Activated CD8-positive, alpha-beta T cell treated with anti-CD3 and anti-CD28 coated beads for 36 hours (primary cell): ENCODE measurements at places on chromosomes 6 and 20.
A peak's percentile ranks its signal among the peaks of the same experiment; 100 is the strongest.

GRCh38 chr6:16503970-16504415 lies 257.3 kb downstream of the ATXN1 start:
- DNase-seq = peak; percentile 49

DNA sequence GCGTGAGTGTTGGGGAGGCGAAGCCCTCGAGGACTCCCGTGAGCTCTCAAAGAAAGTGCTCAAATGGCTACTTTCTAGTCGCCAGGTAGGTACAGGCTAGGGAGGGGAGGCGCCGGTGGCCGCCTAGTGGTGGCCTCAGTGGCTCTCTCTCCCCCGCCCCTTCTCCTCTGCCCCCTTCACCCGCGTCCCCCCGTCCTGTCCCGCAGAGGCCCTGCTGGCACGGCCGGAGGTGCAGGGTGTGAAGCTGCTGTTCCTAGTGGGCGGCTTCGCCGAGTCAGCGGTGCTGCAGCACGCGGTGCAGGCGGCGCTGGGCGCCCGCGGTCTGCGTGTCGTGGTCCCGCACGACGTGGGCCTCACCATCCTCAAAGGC lies 16.3 kb downstream of the ADISSP start:
- no peak for DNase-seq

DNA sequence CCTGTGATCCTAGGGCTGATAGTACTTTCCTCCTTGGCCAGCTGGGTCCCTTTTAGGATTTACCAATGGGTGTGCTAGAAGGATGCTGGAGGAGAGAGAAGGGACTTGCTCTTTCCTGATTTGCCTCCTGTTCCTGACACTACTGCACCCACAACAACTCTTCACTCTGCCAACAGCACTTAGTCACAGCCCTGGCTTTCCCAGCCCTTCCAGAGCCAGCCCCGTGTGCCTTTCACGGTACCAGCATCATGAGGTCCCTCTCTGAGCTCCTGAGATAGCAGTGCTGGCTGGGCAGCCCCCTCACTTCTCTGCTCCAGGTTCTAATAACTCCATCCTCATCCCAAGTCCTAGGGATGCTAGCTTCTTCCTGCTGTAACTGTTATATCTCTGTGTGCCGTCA lies 80.9 kb downstream of the DNAH8 start:
- no peak for DNase-seq

GRCh38 chr6:163335671-163336545 lies 78.6 kb upstream of the QKI start:
- DNase-seq = no peak

DNA sequence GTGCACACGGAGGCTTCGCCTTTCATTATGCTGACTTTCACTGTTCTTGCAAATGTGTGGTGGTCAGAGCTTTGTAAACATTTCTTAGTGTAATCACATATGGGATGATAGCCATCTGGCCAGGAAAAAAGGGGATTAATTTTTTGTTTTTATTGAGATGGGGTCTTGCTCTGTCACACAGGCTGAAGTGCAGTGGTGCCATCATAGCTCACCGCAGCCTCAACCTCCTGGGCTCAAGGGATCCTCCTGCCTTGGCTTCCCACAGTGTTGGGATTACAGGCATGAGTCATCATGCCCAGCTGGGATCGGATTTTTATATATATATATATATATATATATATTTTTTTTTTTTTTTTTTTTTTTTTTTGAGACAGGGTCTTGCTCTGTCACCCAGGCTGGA lies 11.0 kb upstream of the TIAM2 start:
- DNase-seq = no peak

DNA sequence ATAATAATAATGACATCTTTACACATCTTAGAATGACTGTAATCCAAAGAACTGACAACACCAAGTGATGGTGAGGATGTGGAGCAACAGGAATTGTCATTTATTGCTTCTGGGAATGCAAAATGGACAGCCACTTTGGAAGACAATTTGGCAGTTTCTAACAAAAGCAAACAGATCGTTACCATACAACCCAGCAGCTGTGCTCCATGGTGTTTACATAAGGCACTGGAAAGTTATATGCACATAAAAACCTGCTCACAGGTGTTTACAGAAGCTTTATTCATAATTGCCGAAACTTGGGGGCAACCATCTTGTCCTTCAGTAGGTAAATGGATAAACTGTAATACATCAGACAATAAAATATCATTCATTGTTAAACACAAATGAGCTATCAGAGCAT lies 18.3 kb upstream of the ASF1A start:
- no peak for DNase-seq

DNA sequence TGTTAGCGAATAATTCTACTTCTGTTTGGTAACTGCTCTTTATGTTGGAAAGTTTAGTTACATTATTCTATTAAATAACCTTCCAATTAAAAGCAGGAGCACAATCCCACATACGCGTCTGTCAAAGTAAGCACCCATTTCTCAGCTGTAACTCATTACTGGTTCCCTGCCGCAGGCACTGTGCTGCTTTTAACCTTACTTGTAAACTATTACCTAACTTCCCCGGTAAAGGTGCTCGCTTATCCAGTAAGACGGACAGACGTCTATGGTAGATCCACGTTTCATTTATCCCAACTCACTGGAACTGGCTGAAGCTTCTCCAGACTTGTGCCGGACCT lies 529 bp upstream of the ENPP4 start:
- DNase-seq = peak; percentile 37

DNA sequence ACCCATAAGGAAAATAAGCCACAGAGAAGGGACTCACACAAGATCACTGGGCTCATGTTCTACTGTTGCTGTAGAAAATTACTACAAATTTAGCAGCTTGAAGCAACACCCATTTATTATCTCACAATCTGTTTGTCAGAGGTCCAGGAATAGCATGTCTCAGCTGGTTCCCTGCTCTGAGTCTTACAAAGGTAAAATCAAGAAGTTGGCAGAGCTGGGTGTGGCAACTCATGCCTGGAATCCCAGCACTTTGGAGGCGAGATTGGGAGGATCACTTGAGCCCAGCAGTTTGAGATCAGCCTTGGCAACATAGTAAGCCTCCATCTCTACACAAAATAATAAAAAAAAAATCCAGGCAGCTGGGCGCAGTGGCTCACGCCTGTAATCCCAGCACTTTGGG lies 28.5 kb upstream of the ZNF831 start:
- no peak for DNase-seq

DNA sequence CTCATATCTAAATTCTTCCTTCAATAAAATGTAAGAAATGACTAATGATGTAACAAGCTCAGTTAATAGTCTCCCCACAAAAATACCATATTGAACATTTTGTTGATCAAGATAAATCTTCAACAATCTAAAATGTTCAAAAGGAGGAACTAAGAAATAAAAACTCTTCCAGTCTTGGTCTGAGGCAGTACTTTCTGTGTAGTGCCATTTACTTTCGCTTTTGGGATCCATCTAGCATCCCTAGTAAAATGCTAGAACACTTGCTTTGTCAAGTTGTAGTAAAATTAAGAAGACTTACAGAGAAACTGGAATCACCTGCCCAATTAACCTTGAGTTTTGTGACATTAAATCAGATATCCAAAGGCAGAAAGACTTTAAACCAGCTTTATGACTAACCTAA lies 246.4 kb downstream of the KHDRBS2 start:
- DNase-seq = no peak

- peak; percentile 62 for DNase-seq
Observed at GRCh38 chr6:32852018-32852843, 1.3 kb downstream of the TAP1 start.

GRCh38 chr6:135128268-135128914 lies 52.7 kb upstream of the MYB start:
- peak; percentile 88 for DNase-seq

DNA sequence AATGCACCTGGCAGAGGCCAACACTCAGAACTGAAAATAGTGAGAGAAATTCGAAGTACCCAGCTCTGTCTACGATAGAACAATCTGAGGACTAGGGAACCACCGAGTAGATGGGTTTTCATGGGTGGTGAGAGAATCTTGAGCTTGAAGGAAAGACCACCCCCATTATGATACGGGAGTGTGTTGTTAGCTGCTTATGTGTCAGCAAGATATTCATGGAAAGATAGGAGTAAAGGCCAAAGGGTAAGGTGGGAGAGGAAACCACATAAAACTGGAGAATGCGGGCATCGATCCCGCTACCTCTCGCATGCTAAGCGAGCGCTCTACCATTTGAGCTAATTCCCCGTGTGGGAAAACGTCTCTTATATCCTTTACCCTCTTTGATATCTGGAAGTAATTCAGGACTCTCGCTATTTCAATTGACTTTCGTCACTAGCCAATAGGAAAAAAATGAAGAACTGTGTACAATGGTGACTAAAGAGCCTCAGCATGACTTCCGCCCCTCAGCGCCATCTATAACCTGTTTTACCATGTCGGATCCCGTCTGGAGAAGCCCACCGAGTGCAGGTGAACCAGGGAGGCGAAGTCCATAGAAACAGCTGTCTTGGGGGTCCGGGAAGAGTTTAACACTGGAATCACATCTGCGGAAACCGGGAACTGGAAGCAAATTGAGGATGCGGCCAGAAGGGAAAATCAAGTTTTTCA lies 25.0 kb upstream of the ABT1 start:
- DNase-seq = peak; percentile 66

DNA sequence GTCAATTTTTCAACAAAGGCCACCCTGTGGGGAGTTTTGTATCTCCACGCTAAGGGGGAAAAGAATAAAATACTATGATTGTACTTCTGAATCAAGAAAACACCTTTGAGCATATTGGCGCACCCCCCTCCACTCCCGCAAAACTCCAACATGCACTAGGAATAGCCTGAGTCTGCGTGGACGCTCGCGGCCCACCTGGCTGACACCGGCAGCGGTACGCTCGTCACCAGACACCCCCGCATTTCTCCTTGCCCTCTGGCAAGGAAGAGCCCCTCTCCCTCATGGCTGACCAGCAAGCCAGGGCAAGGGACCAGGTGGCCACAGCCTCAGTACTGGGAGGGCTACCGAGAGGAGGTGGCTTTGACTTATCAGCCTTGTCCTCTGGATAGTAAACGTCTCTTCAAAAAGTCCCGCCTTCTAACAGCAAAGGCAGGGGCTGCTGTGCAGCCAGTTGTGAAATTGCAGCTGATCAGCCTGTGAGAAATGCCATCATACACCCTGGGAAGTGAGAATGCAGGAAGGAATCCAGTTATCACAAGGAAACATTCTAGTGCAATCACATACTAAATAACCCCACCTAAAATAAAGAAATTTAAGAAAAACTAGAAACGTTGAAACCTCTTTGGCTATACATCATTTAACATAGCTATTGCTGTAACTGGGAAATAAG lies 84.2 kb downstream of the HUS1B start:
- no peak for DNase-seq

DNA sequence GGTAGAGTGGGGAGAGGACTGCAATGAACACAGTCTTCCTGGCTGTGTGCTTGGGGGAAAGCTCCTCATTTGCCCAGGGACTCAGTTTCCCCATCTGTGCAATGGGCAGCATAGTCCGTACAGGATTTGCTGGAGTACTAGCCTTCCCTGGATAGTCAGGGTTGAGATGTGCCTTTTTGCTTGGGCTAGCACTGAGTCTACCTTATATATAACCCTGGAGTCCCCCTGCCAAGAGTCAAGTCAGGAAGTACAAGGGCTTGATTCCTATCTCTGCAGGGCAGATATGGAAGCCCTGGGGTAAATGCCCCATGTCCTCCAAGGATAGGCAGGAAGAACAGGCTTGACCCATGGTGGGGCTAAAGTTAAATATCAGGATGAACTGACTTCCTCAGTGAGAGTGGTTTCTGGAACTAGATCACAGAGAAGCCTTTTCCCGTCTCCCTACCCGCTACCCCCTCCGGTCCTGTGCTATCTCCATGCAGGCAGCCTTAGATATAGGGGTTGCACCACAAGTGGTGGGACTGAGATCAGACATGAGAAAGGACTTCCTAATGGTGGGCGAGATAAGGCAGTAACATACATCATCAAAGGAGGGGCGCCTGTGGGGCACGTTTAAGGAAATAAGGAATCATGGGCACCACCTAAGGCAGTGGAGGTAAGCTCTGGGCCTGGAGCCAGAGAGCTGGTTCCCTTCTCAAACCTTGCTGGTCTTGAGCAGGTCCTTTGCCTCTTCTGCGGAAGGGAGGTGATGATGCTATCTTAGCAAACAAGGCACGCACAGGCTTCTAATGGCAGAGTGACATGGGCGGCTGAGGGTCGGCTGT lies 157.9 kb downstream of the MRPL14 start:
- no peak for DNase-seq

GRCh38 chr20:41373251-41373783 lies 6.7 kb upstream of the EMILIN3 start:
- no peak for DNase-seq

DNA sequence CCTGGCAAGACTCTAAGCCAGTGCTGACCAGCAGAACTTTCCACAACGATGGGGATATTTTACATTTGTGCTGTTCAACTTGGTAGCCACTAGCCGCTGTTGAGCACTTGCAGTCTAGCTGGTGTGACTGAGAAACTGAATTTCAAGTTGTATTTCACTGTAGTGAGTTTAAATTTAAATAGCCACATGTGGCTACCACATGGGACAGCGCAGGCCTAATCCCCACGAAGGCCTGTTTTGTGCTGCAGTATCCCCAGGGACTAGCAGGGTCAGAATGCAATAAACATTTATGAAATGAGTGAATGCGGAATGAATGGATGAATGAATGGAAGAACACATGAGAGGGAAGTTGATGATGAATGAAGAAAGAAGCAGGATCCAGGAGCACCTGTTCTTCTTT lies 115.8 kb downstream of the TRERF1 start:
- no peak for DNase-seq

DNA sequence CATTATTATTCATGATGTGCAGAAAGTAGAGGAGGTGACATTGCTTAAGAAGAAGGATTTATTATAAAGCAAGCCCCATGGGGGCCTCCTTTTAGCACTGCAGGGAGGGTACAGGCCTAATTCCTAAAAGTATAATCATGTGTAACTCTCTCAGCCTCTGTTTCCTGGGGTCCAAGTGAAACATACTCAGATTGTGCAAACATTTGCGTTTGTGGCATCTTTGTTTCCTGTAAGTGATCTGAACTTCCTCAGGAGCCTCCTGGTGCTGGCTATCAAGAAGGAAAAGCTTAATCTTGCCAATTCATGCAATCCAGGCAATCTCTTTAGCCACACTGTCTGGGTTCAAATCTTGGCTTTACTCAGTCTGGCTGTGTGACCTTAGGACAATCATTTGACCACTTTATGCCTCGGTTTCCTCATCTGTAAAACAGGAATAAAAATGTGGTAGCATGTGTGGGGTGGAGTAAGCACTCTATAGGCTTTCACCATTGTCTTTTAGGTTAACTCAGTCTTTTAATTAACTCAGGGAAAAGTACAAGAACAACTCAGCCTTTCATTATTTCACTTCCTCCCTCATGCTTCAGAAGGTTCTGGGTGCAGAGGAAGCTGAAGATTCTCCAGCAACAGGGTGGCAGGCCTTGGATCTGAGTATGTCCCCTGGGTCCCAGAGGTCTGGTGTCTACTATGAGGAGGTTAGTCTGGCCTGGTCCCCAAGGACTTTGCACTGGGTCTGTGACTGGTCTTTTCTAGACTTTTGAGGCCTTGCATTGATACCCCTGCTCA lies 831 bp upstream of the SIRPB2 start:
- DNase-seq = no peak

GRCh38 chr20:35238735-35239134 lies 12.2 kb downstream of the MMP24 start:
- no peak for DNase-seq

DNA sequence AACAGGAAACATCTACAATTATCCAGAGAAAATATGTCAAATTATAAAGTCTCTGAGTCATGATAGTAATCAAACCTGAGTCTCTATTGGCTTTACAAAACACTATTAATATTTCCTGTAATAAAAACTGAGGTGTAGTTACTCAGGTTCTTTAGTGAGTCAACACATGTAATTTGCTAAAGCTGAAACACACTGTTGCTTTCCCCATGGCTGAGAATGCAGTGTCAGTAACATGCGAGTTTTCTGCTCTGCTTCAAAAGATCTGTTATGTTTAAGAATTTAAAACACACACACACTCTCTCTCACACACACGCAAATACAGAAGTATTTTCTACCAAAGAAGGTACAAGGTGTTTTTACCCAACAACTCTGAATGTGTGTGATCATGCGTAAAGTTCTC lies 38.6 kb downstream of the ATXN1 start:
- no peak for DNase-seq
